NCI-H748 treated with DMSO at 0.1 percent for 48 hours (cell line): ENCODE measurements at places on chromosomes 7 and 10.
A peak's percentile ranks its signal among the peaks of the same experiment; 100 is the strongest.

DNA sequence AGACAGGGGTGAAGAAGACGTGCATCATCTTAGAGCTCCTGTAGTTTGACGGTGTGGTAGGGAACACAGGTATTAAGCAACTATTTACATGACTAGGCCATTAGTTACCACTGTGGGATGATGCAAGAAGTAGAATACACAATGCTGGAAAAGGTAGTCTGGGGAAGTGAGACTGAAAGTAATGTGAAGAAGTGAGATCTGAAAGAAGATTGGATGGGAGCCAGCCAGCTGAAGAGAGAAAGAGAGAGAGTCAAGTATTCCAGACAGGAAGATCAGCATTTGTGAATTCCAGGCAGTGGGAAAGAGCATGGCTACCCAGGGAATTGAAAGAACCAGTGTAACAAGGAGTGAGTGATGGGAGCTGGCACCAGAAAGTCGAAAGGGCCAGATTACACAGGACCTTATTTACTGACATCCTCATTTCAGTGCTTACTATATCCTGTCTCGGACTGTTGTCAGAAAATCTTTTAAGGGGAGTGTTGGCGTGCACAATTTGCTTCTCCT, 4.0 kb upstream of the CFAP58 start:
- no peak for DNase-seq

- no peak for DNase-seq
Measured at GRCh38 chr10:15849316-15849715, 11.0 kb downstream of the MINDY3 start.

- no peak for DNase-seq
Measured at GRCh38 chr10:109676703-109677102, 246.6 kb downstream of the XPNPEP1 start.

DNA sequence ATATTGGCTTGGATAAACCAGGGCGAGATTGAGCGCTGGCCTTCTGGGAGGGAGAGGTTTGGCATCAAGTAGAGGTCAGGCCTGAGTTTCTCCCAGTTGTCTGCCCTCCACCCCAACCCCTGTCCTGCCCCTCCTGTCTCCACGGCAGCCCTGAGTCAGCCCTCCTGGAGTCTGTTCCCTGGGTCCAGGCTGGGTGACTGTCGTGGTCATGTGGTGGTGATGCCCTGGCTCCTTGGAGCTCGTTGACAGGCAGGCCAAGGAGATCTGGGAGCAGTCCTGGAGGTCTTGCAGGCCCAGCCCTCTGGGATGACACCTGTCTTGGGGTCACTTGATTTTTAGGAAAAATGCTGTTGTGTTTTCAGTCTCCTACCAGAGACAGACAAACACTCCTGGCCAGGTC, 53.6 kb upstream of the PODXL start:
- DNase-seq: no peak

DNA sequence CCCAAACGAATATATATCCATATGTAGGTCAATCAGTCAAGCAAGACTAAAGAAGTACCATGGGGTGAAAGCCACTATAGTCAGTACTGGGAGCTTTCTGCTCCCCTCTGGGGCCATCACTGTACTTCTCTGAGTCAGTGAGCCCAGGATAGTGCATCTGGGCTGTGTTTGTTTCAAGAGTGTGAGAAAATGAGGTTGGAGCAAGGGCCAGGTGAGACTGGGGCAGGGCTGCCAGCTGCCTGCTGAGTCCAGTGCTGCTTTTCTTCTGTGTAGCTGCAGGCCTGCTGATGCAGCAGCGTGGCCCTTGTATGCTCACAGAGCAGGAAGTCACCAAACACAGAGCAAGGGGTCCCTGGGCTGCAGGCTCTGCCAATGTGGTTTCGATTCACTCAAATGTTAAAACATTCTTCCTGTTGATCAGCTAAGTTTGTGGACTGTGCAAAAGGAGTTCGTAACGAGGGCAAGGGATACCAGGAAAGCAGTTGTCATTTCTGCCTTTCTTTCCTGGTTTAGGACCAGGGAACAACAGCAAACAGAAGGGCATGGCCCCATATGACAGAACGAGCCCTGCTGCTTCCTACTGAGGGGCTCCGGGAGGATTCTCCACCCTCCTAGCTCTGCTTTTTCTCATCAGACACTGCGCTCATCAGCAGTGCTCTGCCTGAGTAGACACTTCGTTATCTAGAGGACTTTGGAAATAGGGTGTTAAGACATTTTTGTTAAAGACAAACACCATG, 65.4 kb upstream of the TNS3 start:
- DNase-seq: no peak

GRCh38 chr10:59234194-59234593, 57.8 kb downstream of the PHYHIPL start:
- DNase-seq: no peak

GRCh38 chr10:123655751-123656150, 10.4 kb upstream of the GPR26 start:
- DNase-seq: no peak

GRCh38 chr10:75646218-75646915, 214.9 kb downstream of the LRMDA start:
- DNase-seq: no peak

DNA sequence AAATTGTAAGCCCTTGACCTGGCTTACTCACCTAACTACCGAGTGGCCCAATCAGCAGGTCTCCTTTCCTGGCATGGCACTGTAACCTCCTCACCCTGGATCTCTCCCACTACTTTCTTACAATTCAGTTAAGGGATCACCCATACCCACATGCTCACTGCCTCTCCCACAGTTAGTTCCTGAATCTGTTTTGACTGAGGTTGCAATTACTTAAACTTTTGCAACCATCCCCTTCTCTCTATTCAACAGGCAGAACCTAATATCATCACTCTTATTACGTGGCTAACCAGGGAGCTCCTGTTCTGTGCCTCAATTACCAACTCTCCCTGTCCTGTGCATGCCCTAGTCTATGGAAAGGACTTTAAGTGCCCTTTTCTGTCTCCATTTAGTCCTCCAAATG, 84.2 kb upstream of the IKZF1 start:
- DNase-seq: no peak

DNA sequence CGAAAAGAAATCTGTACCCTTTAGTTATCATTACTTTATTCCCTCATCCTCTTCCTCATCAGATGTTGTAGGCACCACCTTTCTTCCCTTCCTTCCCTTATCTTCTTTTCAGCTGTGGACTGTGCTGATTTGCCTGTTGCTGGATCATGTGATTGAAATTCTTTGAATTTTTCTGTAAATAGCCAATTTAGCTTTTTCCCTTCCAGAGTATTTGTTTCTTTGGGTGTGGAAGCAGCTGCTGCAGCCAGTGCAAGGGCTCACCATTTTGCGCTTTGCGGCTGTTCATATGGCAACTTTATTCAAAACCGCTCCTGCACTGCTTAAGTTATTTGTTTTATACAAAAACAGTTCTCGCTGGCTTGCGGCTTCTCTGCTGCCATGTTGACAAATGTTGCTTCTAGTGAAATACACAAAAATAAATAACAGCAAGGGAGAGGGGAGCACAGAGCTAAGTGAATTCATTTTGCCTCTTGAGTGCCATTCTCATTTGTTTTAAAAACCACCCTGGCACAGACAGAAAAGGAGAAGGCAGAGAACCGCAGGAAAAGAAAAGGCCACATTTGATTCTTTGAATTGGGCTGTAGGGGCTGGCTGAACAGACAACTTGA, 151.2 kb downstream of the AUTS2 start:
- no peak for DNase-seq

- no peak for DNase-seq
Measured at GRCh38 chr10:104146882-104147281, 24.9 kb downstream of the SFR1 start.

GRCh38 chr7:53111031-53111430, 75.6 kb downstream of the POM121L12 start:
- DNase-seq: no peak

DNA sequence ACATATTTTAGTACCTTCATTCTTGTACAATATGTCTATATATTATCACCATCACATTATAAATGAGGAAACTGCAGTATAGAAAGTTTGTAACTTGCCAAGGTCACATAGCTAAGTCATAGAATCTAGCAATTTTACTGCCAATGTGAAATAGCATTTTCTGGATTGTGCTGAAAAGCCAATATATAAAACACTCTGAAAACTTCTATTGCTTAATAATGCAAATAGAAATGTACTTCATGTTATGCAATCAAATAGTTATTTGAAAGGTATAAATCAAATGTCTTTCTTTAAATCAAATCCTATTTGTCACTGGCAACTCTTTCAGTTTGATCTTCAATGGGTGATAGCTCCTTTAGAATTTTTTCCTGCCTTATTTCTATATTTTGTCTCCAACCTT, 129.5 kb downstream of the TMEM26 start:
- DNase-seq: no peak

- peak; percentile 14 for DNase-seq
Measured at GRCh38 chr10:104209575-104210198, 22.5 kb downstream of the CFAP43 start.

- DNase-seq: no peak
Measured at GRCh38 chr7:131004371-131004770, 270.4 kb upstream of the KLF14 start.

GRCh38 chr7:80679921-80680907, 41.8 kb downstream of the CD36 start:
- no peak for DNase-seq
